Stimulated activated CD8-positive, alpha-beta memory T cell treated with anti-CD3 and anti-CD28 coated beads, Interleukin-2, amount 100 ng/mL, for 1 hour (primary cell): ENCODE measurements at places on chromosomes 3 and 15.

DNA sequence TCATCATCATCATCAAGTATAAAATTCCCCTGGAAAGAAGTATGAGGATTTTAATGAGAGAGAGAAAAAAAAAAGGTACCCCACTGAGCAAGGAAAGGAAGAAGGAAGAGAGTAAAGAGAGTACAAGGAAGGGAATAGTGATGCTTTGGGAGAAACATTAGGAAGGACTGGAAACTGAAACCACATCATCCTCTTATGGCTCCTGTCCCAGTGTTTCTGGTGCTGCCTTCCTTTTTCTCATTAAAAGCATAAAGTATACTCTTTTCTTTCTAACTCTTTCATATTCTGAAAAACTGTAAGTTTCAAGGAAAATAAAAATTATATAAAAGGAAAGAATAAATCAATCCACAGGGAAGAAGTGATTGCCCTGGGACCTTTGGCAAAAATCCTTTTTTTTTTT lies 616.4 kb upstream of the CBLB start:
- no peak for DNase-seq

GRCh38 chr15:53739651-53740050 lies 19.8 kb downstream of the WDR72 start:
- no peak for DNase-seq

GRCh38 chr3:77381431-77381830 lies 341.5 kb downstream of the ROBO2 start:
- no peak for DNase-seq

DNA sequence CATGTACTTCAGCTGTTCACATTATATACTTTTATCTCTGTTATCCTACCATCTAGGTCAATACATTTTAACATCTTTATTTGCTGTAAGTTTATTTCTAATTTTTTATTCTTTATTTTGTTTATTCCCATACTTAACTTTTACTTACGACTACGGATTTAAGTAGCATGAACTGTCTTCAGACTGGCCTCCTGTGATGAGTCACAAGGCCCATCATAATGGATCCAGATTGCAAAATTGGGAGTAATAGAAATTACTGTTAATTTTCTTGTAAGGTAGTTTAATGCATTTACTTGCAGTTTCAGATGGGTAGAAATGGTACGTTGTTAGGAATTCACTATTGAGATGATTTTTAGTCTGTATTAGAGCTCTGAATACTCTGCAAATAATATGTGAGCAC lies 45.9 kb downstream of the PPARG start:
- no peak for DNase-seq

- DNase-seq: peak; percentile 14
These were observed 217.0 kb upstream of the ICE2 start for GRCh38 chr15:60695713-60696522.

- no peak for DNase-seq
These were observed 8.9 kb downstream of the CFAP20DC start for GRCh38 chr3:59040902-59041301.

DNA sequence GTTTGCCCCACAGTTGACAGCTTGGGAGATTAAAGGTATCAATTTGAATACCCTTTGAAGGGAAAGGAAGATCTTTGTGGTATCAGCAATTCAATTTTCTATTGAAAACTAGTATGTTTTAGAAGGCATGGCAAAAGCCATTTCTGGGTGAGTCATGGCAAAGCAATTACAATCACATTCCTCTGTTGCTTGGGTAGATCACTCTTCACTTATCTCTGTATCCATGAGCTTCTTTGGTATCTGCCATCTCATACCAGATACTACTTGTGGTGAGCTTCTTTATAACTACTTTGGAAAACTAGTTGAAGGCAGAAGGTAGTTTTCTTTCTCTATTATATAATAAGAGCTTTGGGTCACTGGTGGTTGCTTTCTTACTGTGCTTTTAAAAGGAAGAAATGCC lies 28.3 kb upstream of the LSAMP start:
- no peak for DNase-seq

DNA sequence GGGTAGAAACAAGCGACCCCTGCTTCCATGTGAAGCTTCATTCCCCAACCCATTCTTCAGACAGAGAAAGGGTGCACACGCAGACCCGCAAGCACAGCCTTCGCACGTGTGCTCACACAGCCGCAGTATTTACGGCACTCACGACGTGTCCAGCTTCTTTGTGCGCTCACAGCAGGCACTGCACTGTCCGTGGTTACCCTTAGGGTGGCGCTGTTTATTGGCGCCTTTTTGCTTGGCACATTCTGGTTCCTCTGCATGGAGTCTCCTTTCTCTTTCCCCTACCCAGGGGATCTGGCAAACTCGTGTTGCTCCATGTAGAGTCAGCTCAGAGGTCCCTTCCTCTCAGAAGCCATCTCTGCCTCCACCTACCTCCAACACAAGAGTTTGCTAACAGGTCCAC lies 115.1 kb downstream of the SLCO3A1 start:
- DNase-seq: no peak
